Sciatic nerve (tissue), 2 donors: ENCODE measurements at places on chromosomes 7 and 10.
A peak's percentile ranks its signal among the peaks of the same experiment; 100 is the strongest.

- no peak for DNase-seq
These were observed 149.2 kb downstream of the RAMP3 start for GRCh38 chr7:45306752-45307305.

GRCh38 chr10:85598646-85599045, 767.9 kb downstream of the GRID1 start:
- DNase-seq = no peak

DNA sequence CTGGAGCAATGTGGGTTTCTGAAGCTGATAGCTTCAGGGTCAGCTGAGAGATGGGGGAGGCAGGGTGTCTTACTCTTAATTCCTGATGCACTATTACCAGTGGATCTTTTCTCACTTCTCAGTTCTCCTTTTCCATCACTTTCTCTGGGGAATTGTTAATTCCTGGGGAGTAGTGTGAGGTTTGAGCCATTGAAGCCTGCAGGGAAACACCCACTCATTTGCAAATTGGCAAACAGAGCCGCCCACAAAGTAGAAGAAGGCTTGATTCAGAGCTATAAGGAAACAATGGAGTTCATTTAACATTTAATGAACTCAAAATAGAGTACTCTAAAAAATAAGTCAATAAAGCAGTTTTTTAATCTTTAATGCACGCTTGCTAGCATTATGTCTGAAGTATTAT, 4.3 kb upstream of the TECTB start:
- no peak for DNase-seq

DNA sequence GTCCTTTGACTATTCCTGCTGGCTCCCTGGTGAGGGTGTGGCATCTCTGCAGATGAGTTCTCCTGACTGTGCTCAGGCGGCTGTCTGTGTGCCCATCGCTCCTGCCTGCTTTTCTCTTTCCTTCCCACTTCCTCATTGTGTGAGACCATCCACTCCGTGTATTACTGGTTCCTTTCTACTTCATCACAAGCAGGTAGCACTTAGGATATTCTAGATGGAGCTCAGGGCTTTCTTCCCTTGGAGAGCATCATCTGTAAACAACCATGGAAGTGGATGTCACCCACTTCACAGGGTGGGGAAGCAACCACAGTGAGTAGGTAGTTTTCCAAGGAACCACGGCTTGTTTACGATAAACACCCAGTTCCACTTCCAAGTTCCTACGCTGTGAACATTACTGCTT, 15.7 kb downstream of the DNAJB6 start:
- DNase-seq = no peak

DNA sequence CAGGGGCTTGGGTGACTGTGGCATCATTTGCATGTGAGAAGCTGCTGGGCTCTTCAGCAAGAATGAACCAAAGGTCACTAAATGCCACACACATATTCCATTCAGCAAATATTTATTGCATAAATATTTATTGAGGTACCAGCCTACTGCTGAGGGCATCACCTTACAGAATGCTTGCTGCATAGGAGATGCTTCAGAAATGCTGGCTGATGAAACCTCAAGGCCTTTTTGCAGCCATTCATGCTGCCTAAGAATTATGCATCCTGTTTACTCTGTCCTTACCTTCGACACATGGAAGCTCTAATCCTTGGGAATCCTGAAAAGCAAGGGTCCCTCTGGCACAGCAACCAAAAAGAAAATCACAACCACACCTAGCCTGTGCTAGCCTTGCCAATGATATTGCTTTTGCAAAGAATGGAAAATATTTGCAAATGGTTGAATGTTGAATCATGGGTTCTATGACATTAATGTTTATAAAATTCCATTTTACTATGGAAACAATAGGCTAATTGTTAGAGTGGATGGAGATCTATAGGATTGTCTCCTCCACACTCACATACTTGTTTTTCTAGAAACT, 79.6 kb downstream of the PCGF5 start:
- DNase-seq = no peak

GRCh38 chr7:14821757-14822480, 80.6 kb downstream of the DGKB start:
- DNase-seq = no peak

DNA sequence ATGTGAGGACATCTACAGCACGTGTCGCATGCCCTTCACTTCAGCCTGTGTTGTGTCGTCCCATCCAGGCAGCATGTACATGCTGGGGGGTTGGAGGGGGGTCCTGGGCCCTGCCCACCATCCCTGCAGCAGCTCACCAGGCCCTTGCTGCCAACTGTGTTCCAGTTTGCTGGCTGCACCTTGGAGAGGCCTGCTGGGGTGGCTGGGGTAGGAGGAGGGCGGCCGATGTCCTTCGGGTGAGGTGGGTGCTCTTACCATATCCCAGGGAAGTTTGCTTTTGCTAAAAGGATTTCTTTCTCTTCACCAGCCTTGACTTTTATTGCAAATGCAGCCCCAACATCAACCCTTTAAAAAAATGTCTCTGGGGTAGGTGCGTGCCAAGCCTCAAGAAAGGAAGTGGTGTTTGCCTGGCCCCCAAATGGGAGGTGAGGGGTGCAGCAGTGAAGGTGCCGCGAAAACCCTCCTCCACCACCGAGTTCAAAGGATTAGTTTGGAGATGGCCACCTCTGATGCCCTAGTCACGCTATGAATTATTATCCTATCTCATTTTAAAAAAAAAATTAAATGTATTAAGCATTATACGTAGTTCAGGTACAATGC, 165.8 kb upstream of the KLF6 start:
- no peak for DNase-seq

- no peak for DNase-seq
These were observed 77.8 kb upstream of the LRRC17 start for GRCh38 chr7:102834999-102835398.

- DNase-seq = peak; percentile 49
These were observed 47.7 kb downstream of the RBM17 start for GRCh38 chr10:6136215-6137201.

DNA sequence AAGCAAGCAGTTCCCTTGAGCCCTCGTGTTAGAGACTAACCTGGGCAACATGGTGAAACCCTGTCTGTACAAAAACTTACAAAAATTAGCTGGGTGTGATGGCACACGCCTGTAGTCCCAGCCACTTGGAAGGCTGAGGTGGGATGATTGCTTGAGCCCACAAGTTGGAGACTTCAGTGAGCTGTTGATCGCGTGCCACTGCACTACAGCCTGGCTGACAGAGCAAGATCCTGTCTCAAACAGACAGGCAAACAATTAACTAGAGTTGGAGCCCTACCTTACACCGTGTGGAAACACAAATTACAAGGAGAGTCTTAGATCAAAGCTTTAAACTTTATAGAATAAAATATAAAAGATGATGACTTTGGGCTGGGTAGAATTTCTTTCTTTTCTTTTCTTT, 219.5 kb downstream of the CUX1 start:
- peak; percentile 33 for DNase-seq

DNA sequence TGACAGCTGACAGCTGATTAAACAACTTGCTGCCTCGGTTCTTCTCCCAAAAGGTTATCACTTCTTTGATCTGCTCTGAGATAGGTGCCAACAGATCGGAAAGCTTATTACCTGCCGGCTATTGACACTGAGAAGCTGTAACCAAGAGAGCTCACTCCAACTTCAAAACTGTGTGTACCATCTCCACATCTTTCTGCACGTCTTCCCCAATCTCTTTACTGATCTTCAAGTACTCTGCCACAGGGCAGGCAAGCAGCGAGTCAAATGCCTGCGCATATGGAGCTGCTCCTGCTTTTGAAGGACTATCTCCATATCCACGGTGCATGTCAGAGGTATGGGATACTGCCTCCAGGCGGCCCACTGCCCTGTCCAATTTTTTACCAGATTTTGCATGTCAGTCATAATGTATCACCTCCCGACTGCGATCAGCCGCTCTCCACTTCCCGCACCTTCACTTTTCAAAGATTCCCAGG, 352 bp upstream of the ZNF485 start:
- DNase-seq = no peak

DNA sequence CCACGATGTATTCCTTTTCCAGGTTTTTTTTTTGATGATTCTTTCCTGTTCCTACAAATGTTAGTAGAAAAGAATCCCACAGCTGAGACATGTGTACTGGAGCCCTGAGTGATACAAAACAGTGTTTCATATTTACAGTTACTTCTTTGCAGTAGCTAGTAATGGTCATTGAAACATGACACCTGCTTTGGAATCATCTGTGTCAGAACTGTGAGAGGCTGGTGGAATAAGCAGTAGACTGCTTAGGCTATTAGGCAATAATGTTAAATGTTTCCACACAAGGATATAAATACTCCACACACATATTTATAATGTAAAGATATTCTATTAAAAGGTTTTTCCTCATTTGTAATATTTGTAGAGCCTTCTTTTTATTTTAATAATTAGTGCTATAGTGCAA, 394.0 kb downstream of the THSD7A start:
- no peak for DNase-seq

GRCh38 chr10:110144507-110144906, 62.9 kb upstream of the MXI1 start:
- no peak for DNase-seq

DNA sequence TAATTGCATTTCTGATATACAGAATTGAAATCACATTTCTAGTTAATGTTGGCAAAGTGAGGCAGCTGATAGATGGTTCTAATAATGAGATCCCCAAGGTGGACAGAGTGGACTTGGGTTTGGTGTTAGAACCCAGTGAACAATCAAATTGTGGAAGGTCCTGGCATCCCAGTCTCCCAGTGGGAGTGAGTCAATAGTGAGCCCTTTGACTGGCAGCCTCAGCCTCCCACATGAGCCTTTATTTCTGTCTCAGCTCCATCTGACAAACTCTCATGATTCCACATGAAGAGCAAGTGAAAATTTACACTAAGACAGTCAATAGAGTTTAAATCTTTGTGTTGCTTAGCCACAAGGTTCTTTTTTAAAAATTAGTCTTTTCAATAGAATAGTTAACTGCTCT, 56.7 kb upstream of the MYO3A start:
- no peak for DNase-seq

DNA sequence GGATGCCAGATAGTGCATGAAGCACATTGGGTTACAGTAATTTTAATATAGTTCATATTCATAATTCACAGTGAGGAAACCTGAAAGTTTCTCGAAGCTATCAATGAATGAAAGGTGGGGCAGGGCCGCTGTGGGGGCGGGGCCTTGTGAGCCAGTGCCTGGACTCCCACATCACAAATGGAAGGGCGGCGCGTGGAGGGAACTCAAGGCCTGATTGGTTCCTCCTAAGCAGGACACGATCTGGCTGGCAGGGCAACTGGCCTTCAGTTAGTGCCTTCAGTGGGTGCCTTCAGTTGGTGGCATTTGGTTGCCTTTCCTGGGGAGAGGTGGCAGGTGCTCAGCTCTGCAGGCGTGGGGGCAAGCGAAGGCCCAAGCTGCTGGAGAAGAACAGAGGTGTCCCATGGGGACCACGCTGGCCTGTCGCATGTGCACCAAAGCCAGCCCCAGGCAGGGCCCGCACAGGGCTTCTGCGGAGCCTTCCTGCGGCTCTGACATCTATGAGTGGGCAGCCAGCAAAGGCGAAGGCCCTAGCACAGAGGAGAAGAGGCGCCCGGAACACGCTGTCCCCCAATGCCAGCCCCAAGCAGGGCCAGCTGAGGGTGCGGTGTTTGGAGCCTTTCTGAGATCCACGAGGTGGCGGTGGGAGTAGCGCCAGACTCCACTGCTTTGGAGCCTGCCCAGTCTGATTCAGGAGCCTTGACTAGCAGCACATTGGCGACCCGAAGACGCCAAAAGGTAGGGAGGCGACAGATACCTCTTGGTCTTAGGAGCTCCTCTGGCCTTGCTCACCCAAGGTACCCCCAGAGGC, 118.0 kb upstream of the PDSS1 start:
- DNase-seq = no peak

GRCh38 chr7:37952240-37952639, 31.8 kb downstream of the EPDR1 start:
- DNase-seq = no peak

DNA sequence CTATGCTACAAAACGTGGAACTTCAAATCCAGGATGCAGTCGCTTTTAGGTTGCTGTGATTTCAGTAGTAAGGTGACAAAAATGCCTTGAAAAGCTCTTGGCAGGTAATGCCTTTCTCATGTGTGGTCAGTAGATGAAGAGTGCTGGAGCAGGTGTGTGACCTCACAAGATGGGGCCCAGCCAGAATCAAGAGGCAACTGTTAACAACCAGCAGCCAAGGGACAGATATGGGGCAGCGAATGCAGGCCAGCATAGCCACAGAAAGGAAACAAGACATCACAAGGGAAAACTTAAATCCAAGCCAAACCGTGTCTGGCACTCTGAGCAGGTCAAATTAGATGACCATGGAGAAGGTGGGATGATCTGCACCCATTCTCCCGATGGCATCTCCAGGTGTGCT, 12.3 kb downstream of the HUS1 start:
- no peak for DNase-seq

DNA sequence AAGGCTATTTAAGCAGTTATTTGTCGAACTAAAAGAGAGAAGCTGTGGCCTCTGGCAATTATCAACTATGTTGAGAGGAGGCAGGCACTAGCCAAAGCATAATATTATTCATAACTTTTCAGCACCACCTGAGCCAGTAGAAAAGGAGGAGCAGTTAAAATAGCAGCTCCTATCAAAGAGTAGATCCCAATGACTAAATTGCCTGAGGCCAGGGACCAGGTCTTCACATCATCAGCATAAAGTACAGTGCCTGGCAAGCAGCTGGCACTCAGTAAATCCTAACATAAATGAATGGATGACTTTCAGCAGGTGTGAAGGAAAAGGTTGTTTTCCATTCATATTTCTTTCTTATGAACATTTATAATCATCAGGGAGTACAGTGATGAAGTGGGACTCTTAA, 309.0 kb upstream of the IMMP2L start:
- no peak for DNase-seq

GRCh38 chr10:8829592-8829991, 775.1 kb downstream of the GATA3 start:
- DNase-seq = no peak

- DNase-seq = no peak
These were observed 34.2 kb downstream of the PUS7 start for GRCh38 chr7:105487579-105488571.

GRCh38 chr10:852386-852785, 79.1 kb downstream of the LARP4B start:
- no peak for DNase-seq

- no peak for DNase-seq
These were observed 247.4 kb downstream of the KIAA1217 start for GRCh38 chr10:24456322-24456721.

GRCh38 chr10:28284126-28284525, 18.7 kb downstream of the MPP7 start:
- no peak for DNase-seq

- DNase-seq = no peak
These were observed 155.7 kb upstream of the TNS3 start for GRCh38 chr7:47737601-47738000.
